Activated CD4-positive, alpha-beta memory T cell treated with anti-CD3 and anti-CD28 coated beads, Interleukin-2, amount 10 ng/mL, durations not matched to agents 7 days and 5 days (primary cell): ENCODE measurements at places on chromosomes 11 and 22. TPM values are rescaled to one million over a fixed set of nuclear protein-coding genes. Genes with fewer than 3 reads are reported as not detected.

Gene KDM4E
- total RNA-seq, result not detected

GRCh38 chr11:22703591-22703990, 37.2 kb downstream of the GAS2 start:
- no peak for DNase-seq

Gene CATSPER1
- total RNA-seq, result 0.58 TPM

- peak; percentile 21 for DNase-seq
Observed at GRCh38 chr11:9347100-9347499, 32.7 kb upstream of the TMEM41B start.

DNA sequence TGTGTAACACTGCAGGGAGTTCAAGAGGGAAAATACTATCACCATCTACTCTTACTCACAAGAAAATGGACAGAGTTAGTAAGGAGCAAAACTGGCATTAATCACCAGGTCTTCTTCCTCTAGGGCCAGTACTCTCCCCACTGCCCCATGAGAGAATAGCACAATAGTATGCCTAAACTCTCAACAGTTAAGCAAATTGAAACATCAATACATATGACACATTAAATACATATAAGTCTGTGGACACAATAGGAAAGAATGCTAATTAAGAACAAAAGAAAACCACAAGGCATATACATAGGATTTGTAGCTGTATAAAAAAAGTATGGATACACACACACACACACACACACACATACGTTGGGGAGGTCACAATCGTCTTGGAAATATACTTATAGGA, 197.9 kb upstream of the BDNF start:
- no peak for DNase-seq

DNA sequence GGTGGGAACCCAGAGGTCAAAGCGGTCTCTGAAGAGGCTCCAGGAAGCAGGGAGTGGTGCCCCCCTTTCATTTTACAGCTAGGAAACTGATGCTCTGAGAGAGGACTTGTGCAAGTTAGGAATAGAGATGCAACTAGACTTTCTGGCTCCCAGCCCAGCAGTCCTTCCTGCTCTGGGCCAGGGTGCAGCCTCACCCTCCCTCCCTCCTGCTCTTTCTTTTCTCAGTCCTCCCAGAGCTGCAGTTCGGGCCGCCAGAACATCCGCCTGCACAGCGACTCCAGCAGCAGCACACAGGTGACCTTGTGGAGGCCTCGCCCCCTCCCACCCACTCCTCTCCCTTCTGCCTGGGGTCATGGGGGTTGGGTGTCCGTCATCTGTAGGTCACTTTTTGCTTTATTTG, 51.5 kb downstream of the LHFPL7 start:
- no peak for DNase-seq

- peak; percentile 90 for DNase-seq
Observed at GRCh38 chr22:30286813-30287647, 2.3 kb downstream of the CASTOR1 start.

- no peak for DNase-seq
Observed at GRCh38 chr11:58647141-58647699, 24.8 kb downstream of the CNTF start.

- no peak for DNase-seq
Observed at GRCh38 chr11:58592760-58593472, 14.1 kb downstream of the ZFP91 start.

DNA sequence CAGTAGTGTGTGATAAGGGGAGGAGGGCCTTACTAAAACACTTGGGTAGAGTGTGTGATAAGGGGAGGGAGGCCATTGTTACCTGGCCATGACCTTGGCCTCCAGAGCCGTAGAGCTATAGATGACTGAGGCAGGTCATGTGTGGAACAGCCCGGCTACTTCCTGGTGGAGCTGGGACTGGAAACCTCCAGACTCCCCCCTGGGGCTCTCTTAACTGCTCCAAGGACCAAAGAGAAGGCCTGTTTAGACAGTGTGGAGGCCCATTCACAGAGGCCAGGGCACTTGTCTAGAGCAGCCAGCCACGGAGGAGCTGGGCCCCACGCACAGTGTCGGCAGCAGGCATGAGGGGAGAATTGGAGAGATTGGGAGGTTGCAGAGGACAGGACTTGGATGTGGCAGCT, 12.5 kb upstream of the MICALL1 start:
- DNase-seq, result no peak

DNA sequence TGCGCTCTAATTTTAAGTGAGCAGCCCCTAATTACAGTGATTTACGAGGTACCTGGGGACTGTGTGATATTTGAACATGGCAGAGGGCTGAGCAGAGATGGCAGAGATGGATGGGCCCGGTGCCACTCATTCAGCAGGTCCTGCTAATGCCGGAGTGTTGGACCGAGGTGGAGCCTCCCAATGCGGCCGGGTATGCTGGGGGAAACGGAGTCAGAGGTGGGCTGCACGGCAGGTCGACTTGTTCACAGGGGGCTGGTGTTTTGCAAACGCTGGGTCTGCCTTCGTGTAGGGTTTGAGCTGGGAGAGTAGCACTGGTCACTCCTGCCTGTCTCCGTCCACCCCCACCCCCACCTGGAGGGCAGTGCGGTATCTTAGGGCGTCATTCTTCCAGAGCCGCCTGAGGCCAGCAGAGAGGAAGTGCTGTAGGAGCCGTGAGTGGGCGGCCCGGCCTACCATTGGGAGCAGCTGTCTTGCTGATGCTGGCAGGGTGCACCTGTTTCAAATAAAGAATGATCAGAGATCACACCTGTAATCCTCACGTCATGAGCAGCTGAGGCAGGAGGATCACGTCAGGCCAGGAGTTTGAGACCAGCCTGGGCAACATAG, 122.6 kb downstream of the IGLL1 start:
- no peak for DNase-seq

Gene DNAL4
- total RNA-seq, result 8.0 TPM

DNA sequence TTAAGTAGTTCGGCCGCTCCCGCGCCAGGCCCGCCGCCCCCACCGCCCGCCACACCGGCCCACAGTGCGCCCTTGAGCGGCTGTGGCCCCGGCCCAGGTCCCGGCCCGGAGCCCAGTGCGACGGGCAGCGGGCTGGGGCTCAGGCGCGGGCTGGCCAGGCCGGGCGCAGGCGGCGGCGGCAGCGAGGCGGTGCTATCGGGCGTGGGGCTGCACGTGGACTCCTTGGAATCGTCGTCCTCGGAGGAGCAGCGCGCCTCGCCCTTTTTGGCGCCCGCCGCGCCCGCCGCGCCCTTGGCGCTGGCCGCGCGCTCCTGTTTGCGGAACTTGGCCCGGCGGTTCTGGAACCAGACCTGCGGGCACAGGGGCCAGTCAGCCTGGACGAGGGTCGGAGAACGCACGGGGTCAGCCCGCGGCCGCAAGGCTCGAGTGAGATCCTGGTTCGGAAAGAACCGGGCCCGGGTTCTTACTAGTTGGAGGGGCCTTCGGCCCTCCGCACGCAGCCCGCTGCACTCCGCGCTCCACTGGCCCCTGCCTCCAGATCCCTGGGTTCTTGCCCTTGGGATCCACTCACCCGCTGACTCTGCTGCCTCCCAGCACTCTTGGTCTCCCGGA, 4.0 kb downstream of the PHOX2A start:
- DNase-seq, result no peak

Gene CD6
- total RNA-seq, result 293 TPM

DNA sequence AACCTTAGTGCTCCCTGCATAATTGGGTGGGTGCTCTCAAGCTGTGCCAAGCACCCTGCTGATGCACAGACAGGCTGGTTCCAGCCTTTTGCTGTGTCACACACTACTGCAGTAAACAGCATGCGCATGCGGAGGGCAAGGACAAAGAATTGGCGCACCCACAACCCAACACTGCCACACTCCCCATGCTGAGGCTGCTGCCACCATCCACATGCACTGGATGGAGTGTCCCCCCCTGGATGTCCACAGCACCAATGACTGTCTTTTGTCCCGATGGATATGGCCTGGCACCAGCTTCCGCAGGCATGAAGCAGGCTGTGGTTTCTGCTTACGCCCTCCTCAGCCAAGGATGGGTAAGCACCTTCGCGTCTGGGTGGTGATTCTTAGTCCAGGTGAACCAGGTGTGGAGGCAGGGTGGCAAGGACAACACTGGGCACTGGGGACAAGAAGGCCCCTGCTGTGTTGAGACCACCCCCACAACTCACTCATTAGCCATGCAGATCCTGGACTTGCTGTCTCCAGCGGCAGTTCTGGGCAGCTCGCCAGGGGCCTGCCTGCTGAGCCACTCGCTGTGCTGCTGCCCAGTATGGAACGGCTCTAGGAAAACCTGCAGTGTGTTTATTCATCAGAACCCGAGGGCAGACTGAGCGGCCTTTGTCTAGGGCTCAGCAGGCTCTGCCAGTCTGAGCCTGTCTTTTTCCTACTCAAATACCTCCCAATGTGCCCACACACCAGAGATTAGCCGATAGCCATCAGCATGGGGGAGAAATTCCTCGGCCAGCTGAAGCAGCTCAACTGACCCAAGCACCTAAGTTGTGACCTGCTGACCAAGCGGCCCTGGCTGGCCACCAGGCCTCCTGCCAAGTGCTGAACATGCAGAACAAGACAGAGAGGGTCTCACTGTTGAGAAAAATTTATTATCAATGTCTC, 8.2 kb upstream of the NAP1L4 start:
- DNase-seq, result no peak

GRCh38 chr11:10333490-10333889, 28.6 kb downstream of the ADM start:
- no peak for DNase-seq

- DNase-seq, result no peak
Observed at GRCh38 chr22:30261134-30261533, 5.5 kb downstream of the OSM start.

DNA sequence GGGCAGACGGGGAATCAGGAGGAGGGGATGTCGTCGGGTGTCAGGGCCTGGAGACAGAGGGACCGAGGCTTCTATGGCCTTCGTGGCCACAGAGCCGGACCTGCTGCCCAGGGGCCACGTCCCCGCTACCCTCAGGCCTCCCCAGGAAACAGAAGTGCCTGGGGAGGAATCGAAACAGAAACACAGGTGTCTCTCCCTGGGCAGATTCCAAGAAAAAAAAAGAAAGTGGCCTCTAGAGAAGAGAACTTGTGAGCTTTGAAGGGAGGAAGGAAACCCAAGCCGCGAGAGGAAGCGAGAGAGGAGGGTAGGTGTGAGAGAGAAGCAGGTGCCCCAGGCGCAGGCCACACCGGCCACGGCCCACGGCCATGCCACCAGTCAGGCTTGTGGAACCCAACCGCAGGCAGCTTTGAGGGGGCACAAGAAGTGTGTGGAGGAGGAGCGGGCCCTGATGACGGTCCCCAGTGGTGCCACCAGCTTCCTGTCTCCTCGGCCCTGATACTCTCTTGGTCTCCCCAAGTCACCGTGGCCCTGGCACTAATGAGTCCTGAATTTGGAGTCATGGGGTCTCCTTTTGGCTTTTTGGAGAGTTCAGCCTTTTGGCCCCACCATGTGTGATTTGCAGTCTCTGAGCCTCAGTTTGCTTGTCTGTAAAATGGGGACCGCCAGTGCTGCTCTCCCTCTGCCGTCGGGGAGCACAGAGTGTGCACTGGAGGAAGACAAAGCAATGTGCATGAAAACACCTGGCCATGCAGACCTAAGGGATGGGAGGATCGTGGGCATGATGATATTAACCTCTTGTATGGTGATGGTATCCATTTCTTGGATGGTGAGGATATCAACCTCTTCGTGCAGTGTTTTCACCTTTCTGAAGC, 25.2 kb downstream of the LIF start:
- DNase-seq, result peak; percentile 81

- DNase-seq, result no peak
Observed at GRCh38 chr22:47092896-47093311, 330.5 kb downstream of the TBC1D22A start.

DNA sequence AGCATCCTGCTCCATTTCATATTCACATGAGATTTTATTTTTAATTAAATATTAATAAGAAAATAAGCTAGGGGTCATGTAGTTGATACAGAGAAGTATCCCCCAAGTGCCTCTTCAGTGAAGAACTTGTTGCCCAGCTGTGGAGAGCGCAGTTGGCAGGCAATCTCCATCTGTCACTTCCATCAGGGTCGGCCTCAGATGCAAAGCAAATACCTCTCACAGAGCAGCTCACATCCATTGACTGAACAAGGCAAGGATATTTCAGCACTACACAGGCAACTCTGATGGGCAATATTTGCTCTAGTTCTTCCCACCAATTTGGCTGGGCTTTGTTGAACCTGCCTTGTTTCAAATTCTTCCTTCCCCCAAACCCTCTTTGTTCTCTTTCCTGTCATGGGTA, 129.4 kb downstream of the NOX4 start:
- DNase-seq, result no peak

DNA sequence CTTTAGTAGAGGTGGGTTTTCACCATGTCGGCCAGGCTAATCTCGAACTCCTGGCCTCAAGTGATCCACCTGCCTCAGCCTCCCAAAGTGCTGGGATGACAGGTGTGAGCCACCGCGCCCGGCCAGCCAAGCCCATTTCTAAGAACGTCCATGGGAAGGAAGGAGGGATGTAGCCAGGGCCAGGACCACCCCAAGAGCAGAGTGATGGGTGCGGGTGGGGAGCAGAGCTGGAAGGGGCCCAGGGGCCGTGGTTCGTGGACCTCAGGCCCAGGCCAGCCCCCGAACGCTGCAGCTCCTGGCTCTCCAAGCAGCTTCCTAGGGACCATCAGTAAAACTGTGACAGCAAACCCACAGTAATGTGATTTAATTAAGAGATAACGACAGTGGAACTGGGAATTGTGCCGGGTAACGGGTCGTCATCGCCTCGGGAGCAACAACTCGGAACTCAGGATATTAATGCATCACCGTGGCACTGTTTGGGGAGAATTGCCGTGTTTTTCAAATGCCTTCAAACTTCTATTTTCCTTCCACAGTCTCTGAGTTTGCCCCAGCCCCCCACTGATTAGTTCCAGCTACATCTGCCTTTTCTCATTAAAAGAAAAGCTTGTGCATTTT, 74.3 kb downstream of the BRD1 start:
- DNase-seq, result no peak

- DNase-seq, result no peak
Observed at GRCh38 chr11:85310479-85310878, 316.7 kb downstream of the DLG2 start.

DNA sequence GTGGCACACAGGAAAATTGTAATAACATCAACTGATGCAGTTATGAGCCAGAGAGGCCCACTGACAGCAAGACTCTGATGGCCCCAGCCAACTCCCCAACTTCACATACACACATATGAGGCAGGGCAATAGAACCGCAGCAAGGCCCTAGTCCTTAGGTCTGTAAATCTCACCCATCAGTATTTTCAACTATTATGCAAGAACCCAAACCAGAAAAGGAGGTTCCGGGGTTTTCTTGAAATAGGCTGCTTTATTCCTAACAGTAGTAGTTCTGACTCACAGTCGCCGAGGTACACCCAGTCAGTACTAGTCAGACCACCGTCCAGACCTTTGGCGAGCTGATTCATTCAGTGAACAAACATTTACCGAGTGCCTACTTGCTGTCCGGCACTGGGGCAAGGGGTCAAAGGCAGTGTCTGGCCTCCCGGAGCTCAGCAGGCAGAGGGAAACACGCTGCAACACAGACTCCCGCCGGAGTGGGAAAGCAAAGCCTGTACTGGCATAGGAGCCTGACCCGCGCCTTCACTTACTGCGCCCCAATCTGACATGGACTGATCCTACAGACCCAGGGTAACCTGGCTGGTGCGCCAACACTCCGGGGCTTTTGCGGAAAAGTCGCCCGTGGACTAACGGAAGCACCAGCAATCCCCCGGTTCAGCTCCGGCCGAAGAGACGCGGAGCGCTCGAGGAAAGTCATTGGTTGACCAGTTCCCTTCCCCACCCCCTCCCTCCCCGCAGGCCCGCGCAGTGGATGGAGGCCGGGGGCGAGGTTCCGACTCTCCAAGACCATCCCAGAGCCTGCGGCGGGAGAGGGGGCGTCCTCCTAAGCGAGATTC, 1.3 kb downstream of the PLEKHA7 start:
- no peak for DNase-seq
